ENCODE measurements at places on chromosomes 2 and 18.

GRCh38 chr18:58796220-58796619 is 68.5 kb upstream of the ZNF532 start:
- DNase-seq, result no peak

DNA sequence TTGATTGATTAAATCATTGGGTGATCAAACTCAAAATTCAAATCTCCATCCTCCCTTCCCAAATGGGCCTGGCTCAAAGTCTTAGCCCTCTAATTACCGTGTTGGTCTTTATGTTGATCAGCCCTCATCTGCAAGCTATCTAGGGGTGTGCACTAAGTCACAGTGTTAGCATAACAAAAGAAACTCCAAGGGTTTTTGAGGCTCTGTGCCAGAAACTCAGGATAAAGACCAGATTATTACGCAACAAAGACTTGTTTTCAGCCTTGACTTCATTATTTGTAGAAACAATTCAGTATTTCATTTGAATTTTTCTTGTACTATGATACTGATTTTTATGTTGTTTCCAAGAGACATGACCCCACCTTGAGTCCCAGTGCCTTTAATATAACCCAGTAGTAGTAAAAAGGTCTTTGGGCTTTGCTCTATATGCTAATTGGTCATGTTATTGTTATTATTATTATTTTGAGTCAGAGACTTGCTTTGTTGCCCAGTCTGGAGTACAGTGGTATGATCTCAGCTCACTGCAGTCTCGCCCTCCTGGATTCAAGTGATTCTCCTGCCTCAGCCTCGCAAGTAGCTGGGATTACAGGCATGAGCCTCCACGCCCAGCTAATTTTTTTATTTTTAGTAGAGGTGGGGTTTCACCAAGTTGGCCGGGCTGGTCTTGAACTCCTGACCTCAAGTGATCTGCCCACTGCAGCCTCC is 13.9 kb downstream of the PSMD14 start:
- DNase-seq, result no peak

GRCh38 chr18:24397694-24398368 is at the start of gene OSBPL1A:
Gene OSBPL1A, minus strand, starts transcription at chr18:24397824. Its CDS starts 20,291 bp downstream, at chr18:24377533.
- peak; percentile 98 for DNase-seq

DNA sequence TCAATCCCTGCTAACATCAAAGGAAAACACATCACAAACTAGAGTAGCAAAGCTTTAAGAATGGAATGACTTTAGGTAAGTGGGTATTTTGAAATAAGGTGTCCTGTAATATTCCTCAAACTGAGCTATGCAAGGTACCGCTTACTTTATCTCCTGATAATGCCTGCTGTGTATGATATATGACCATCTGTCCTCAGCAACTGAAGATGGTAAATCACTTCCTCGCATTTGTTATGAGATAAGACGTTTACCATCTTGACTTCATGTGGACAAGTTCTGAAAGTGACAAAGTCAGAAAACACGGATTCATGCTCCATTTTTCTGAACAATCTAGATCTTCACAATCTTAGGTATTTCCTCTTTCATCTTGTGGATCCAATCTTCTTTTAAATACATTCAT is 49.3 kb upstream of the PTPRM start:
- DNase-seq, result no peak

- DNase-seq, result no peak
These were observed 64.6 kb upstream of the MYO3B start for GRCh38 chr2:170113168-170113894.

DNA sequence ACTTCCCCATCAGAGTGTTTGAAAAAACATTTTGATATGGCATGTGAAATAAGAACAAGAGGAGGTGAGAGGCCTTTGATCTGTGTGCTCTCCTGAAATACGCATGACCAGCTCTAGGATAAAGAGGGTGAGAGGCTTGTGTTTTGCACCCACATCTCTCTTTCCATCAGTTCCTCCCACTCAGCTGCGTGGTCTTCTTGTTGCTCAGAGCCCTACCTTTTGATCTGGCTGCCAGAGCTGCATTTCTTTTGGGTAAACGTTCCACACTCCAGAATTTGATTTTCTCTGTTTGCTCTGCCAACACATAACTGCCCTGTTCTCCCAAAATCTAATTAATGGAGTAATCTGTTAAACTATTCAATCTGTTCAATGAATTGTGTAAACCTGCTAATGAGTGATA is 72.0 kb upstream of the FN1 start:
- DNase-seq, result peak; percentile 20

DNA sequence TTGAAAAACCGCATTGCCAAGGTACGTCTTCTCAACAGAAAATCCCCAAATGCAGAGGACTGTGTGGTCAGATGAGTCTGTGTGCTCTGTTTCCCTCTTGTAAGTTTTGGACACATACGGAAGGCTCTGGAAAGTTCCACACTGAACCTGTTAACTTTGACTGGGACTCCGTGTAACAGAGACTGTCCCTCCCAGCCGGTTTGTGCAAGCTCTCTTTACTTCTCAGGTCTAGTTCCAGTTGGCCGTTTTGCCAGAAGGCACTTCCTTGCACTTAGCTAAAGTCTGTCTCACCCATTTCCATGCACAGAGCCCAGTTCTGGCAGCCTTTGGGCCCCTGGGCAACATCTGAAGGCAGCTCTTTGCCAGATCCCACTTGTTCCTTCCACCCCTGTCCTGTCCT is 22.0 kb downstream of the EFHD1 start:
- no peak for DNase-seq

DNA sequence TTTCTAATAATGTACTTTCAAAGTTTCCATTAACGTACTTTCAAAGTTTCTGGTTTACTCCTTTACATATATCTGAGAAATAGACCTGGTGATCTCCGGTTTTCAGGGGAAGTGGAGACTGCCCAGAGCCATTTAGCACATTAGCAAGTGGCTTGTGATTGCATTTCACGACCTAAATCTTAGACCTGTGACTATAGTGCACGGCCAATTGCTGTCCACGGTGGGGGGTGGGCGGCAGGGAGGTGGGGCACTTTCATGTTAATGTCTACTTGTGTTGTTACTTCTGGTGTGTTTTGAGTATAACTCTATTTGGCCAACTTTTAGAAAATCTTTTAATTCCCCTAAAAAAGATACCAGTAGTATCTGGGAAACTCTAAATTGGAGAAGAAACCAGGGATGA is 11.3 kb downstream of the GATA6 start:
- DNase-seq, result no peak

- DNase-seq, result no peak
These were observed 66.2 kb downstream of the SP3 start for GRCh38 chr2:173898996-173899395.

GRCh38 chr2:81647715-81648230 is 1343.2 kb upstream of the LRRTM1 start:
- DNase-seq, result no peak

DNA sequence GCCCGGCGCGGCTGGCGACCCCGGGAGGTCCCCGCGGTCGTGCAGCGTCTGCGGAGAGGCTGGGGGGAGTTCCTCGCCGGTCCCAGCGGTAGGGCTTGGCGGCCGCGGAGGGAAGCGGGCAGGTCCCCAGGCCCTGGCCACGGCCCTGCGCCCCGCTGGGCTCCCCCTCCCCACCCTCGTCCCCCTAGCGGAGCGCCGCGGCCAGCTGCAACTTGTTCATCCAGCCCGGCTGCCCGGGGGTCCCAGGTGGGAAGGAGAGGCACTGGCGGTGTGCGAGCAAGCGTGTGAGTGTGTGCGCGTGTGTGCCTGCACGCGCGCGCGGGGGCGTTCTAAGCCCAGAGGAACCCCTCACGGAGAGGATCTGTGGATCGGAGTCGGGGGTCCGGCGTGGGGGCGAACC is 1.3 kb downstream of the PTPRM start:
- DNase-seq, result peak; percentile 59

DNA sequence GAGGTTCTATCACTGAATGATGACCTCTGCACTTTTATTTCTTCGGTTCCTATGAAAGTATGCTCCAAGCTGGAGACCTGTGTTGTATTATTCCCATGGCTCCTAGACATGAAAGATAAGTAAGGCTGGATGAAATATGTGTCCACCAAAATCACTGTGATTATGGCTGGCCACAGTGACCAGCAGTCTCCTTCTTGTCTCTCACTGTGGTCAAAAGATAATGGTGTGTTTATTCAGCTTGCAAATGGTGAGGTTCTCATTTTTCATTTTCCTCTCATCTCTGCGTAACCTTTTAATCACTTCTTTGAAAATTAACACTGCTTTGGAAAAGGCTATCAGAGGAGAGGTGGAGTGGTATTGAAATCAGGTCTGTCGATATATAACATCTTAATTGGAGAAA is 107.8 kb upstream of the DAPL1 start:
- no peak for DNase-seq

DNA sequence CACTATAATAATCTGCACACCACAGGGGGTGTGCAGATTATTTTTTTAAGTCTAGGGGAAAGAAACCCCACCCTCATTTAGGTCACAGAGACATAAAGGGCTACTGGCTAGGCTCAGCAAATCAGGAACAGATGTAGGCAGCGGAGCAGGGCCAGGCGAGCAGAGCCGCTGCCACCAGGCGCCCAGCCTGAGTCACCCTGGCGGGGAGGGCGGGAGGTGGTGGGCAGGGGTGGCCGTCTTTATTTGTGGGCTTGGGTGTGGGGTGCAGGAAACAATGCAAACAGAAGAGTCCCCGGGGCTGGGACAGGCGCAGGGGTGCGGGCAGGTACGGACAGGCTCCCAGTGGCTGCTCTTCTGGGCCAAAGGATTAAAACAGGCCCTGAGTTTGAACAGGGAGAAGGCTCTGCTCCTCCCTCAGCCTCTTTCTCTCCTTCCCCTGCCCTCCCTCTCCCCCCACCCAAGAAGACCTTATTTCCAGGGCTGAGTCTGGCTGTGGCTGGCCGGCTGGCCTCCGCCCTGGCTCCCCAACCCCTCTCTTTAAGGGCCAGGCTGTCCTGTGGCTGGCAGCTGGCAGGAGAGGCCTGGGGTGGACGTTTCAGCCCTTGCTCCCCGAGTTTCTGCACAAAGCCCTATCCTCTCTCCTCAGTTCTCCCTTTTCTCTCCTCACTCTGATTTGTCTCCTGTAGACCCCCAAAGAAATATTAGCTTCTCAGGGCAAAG is 142.9 kb upstream of the SMAD2 start:
- DNase-seq, result peak; percentile 68

GRCh38 chr2:60109744-60110143 is 443.7 kb downstream of the BCL11A start:
- no peak for DNase-seq

DNA sequence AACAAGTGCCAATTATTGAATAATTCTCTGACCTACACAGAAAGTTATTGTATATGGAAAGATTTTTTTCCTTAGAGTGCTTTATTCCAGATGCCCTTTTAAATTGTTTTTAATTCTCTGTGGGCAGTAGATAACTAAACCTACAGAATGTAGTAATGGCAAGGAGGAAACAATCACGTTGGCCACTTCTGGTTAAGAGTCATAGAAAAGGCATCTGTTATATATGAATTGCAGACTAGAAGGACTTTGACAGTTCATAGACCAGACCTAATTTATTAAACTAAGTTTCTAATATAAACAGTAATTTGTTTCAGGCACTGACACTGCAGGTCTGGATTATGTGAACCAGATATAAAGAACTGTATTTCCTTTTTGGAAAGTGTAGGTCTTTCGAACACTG is 607.5 kb downstream of the PLCL1 start:
- no peak for DNase-seq

- DNase-seq, result peak; percentile 74
These were observed 99.6 kb downstream of the TXNL1 start for GRCh38 chr18:56538746-56539145.

DNA sequence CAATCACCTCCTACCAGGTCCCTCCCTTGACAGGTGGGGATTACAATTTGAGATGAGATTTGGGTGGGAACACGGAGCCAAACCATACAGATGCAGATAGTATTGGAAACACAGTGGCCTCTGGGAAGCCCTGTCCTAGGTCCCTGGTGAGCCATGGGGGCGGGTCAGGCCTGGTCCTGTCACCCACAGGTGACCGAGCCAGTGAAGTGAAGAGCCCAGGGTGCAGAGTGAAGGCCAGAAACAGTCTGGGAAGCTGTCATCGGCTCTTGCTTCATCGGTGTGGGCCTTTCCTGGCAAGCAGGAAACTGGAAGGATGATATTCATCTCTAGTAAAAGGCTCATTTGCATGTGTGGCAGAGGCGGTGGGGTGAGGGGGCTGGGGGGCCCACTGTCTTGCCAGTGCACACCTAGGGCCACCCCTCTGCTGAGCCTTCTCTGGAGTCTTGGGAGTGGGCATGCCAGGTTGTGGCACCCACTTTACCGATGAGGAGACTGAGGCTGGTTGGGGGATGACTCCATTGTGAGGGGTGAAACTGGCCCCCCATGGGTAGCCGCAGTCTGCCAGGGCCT is 290.6 kb downstream of the NDUFA10 start:
- no peak for DNase-seq

GRCh38 chr2:105166688-105167087 is 74.9 kb upstream of the GPR45 start:
- no peak for DNase-seq

GRCh38 chr18:2855560-2856350 is 8.9 kb downstream of the EMILIN2 start:
- no peak for DNase-seq

DNA sequence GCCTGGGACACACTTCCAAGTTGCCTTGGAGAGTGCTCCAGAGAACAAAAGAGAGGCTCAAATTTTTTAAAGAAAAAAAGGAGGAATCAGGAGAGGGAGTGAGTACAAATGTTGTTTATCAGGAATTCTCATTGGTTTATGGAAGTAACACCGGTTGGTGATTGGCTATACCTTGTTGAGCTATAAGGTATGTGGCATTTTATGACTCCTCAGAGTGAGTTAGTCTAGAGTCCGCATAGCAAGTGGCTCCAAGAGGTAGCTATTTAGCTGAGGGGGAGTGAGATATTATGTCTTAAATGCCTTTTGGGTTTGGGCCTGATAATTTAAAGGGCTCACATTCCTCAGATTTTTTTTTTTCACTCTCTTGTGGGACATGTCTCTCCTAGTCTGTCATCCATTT is 85.7 kb downstream of the ARHGEF4 start:
- no peak for DNase-seq

DNA sequence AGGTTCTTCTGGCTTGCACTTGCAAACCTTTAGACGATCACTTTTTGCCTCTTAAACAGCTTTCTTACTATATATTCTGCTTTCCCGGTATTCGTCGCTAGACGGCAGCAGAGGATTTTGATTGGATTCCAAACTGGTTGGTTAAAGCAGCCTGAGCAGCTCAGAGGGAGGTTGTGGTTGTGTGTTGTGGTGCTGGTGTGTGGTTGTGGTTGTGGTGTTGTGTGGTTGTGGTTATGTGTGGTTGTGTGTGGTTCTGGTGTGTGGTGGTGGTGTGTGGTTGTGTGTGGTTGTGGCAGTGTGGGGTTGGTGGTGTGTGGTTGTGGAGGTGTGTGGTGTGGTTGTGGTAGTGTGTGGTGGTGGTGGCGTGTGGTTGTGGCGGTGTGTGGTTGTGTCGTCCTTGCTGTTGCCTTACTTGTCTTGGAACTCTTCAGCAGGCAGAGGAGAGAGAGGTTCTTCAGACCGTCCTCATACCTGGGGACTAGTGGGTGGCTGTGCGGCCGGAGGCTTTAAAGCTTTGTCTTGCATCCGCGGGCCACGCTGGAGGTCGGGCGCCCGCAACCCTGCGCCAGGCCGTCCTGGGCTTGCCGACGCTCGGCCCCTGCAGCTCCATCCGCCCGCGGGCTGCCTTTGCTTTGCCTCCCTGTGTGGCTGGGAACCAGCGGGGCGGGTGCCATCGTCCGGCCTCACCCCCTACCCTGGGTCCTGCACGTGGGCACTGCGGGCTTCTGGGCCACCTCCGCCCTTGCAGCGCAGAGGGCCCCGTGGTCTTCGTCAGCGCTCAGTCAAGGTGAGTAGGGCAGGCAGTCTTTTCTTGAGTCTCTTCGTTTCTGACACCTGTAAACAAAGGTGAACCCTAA is 190.8 kb downstream of the ARHGAP28 start:
- peak; percentile 72 for DNase-seq
